SK-N-DZ (cell line): ENCODE measurements at places on chromosomes 12 and 14.

DNA sequence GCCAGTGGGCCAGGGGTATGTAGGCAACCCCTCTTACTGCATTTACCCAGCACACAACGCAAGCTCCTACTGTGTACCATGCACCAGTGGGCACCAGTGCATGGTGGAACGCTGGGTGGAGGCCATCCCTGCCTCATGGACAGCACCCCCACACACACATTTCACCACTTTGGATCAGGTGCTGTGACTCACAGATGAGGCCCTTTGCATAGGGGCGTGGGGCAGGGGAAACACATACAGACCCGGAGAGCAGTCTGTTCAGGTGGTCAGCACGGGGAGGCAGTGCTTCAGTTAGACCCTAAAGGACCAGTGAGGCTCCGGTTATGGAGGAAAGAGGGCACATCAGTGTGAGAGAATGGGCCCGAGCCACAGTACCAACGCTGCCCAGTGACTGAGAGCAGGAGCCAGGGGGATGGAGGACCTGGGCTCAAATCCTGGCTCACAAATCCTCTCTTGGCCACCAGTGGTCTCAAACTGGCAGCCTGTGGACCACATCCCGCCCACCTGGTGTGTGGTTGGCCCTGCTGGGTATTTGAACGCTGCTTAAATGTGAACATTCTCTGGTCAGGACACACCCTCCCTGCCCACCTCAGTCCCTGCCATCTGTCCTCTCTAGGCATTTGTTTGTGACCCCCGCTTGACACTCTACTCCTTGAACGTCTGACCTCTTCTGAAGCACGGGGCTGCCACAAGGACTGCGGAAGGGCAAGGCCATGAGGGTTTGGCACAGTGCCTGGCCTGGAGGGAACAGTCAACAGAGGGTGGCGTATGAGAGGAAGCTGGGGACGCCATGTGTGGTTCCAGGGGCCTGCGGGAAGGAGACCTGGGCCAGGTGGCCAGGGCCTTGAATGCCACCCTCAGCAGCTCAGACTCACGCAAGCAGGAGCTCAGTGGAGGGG lies 46.7 kb downstream of the FAM222A start:
- DNase-seq: no peak

DNA sequence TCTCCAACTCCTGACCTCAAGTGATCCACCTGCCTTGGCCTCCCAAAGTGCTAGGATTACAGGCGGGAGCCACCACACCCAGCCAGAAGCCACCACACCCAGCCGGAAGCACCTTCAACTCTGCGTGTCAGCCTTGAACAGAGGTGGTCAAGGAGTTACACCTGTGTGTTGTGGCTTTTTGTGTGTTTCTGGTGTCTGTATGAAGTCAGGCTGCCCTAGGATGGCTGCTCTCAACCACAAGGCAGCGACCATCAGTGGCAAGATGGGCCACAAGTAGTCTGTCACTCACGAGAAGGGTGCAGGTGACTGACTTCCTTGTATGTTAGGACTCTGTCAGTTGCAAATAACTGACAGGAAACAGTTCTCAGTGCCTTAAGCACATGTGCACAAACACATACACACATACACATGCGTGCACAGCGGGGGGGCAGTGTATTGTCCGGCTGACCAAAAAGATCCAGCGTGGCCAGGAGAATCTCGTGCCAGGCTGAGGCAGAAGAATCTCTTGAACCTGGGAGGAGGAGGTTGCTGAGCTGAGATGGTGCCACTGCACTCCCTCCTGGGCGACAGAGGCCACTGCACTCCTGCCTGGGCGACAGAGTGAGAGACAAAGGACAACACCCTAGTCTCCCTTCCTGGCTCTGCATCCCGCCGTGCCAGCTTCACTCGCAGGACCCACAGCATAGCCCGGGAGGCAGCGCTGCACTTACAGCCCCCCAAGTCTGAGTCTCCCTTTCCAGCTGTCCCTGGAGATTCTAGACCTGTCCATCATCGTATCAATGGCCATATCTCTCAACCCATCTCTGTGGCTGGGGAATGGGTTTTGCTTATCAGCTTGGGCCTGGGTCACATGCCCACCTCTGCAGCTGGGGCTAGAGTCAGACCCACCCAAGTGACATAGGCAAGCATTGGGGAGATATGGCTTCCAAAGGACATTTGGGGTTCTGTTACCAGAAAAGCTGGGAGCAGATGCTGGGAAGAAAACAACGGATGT lies 13.7 kb downstream of the P2RX4 start:
- peak; percentile 58 for DNase-seq

DNA sequence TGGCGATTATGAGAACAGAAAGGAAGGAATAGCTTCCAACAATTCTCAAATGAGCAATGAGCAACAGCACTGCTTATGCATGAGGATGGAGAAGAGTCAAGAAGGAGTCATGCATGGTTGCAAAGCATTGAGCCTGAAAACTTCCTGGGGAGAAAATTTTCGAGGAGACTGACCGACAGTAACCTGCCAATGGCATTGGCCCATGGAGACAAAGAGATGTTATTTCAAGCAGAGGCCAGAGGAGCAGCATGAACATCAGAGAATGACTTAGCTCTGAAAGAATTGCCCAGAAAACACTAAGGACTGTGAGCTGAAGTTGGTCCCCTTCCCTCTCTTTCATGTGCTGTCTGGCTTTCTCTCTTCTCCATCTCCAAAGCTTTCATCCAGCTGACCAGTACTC lies 343.4 kb downstream of the ADAMTS20 start:
- no peak for DNase-seq

DNA sequence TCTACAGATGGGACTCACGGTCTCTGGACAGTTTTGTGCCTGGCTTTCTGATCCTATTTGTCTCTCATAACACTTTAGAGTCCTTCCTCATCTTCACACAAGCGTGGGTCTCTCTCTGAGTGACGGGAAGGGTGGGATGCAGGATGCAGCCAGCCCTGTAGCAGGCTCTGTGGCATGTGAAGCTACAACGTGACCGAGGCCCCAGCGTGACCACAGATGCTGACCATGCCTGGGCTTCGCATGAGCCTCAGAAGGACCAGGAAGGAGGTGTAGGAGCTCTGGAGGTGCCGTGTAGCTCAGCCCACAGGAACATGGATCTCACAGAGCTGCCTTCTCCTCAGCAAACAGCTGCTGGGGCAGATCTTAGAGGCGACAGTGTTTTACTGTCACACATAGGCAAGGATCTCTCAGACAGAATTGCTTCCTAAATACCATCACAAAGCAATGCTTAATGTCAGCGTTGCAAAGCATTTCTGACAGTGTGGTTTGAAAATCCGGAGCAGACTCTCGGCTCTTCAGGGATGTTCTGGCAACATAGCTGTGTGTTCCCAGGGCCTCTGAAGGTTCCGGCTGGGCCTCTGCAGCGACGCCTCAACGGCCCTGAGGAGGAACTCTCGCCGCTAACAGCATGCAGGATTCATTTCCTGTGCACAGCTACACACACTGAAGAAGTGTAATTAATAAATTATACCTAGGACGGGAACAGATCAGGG lies 21.9 kb downstream of the ANKLE2 start:
- no peak for DNase-seq

DNA sequence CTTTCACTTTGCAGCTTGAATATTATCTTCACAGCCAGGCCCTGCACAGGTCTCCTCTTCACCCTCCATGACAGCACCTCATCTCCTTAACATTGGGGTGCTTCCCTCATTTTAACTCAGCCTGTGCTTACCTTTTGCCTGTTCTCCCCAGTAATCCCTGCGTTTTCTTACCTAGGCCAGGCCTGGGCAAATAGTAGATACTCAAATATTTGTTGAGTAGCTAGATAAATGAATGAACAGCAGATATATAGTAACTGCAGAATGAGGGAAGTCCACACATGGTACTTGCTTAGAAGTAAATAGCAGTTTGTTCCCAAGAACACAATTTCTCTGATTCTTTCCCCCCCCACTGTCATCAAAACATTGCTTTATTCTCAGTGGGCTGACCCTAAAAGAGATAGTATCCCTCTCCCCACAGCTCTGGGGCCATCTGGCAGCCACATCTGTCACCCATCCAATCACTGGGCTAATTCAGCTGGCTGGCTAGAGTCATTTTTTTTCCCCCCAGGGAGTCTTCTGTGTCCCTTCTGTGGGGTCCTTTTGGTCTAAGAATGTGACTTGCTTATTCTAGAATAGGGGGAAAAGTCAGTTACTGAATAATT lies 43.2 kb downstream of the APPL2 start:
- peak; percentile 15 for DNase-seq
